ENCODE measurements at places on chromosomes 12 and 14.

DNA sequence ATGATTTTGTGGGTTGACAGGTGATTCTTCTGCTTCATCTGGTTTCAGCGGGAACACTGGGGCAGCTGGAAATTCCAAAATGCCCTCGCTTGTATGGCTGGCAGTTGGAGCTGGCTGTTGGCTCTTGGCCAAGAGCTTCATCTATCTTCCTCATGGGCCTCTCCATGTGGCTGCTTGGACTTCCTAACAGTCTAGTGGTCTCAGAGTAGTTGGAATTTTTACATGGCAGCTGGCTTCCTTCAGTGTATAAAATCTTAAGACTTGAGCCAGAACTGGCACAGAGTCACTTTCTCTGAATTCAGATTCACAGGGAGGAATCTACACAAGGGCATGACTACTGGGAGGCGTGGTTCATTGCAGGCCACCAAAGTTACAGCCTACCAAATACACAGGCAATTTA lies 204.9 kb upstream of the RMST start:
- no peak for DNase-seq

DNA sequence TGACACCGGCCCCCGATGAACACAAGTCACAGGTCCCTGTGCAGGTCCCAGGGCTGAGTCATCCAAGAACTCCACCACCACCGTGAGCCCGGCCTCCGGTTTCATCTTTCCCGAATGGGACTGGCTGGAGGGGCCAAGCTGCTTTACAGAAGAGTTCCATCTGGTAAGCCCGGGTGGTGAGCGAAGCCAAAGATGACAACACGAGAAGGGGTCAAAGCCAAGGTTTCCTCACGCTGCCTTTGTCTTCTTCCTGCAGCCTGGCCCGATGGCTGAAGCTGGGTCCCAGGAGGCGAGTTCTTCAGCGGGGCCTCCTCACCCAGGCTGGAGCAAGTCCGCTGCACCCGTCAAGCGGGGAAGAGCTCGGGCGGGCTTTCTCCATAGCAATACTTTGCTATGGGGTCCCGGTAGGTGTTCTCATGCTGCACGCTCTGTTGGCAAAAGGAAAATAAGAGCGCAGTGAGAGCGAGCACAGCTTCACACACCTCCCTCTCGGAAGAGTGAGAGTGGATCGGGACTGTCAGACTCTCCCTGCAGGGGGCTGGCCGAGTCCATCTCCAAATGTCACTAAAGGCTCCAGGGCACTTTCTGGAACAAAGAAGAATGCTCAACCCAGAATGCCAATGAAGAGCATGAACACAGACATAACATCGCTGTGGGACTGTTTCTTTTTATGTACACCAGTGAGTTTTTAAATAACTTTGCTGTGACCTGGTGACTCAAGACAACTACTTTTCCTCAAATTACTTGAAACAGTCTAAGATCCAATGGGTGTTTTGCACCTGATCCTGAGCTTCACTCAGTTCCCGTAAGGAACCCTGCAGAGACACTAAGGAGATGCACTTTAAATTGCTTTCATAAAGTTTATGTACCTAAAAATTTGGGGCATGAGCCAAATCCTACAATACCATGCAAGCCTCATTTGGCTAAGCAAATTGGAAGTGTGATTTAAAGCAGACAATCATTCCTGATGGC lies 20.1 kb downstream of the SPRING1 start:
- no peak for DNase-seq

- no peak for DNase-seq
Observed at GRCh38 chr12:80001562-80001961, 66.7 kb upstream of the PPP1R12A start.

- DNase-seq: no peak
Observed at GRCh38 chr12:109241936-109242335, 67.1 kb downstream of the FOXN4 start.

GRCh38 chr12:24500831-24501230 lies 448.1 kb downstream of the BCAT1 start:
- no peak for DNase-seq

Data from CD14-positive monocyte (primary cell).